ENCODE measurements at places on chromosomes 3 and 15.

DNA sequence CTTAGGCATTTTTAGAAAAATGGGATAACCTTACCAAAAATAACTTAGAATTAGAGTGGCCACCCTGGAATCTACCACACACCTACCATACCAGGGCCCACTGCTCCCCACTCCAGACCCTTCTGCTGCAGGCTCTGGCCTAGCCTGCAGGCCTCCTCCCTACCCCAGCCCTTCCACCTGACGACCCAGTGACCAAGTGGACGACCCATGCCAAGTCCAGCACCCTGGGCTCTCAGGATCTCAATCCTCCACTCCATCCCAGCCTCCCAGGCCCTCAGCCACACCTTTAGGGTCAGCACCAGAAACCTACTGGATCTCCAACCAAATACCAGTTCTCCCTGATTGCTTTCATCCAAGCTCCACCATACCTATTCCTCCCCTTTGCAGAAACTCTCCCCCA lies 145.8 kb downstream of the TPRA1 start:
- peak; percentile 5 for DNase-seq

GRCh38 chr3:50481992-50482391 lies 21.4 kb downstream of the CACNA2D2 start:
- DNase-seq, result no peak

GRCh38 chr3:126287536-126288241 lies 69.5 kb downstream of the KLF15 start:
- no peak for DNase-seq

GRCh38 chr3:66480666-66481065 lies 20.2 kb downstream of the LRIG1 start:
- DNase-seq, result peak; percentile 16

DNA sequence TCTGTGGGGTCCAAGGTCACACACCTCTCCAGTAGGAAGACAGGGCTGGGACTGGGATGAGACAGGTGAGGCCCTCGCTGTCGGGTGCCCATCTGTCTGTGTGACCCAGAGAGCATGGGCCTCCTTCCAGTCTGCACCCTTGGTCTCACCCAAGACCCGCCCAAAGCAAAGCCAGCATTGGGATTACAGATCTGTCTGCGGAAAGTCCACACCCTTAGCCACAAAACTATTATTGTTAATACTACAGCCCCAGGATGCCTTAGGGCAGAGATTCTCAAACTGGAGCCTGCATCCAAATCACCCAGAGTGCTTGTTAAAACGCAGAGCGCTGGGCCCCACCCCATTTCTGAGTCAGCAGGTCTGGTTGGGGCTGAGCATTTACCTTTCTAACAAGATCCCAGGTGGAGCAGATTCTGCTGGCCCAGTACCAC lies 58.5 kb upstream of the ZNF148 start:
- DNase-seq, result no peak

DNA sequence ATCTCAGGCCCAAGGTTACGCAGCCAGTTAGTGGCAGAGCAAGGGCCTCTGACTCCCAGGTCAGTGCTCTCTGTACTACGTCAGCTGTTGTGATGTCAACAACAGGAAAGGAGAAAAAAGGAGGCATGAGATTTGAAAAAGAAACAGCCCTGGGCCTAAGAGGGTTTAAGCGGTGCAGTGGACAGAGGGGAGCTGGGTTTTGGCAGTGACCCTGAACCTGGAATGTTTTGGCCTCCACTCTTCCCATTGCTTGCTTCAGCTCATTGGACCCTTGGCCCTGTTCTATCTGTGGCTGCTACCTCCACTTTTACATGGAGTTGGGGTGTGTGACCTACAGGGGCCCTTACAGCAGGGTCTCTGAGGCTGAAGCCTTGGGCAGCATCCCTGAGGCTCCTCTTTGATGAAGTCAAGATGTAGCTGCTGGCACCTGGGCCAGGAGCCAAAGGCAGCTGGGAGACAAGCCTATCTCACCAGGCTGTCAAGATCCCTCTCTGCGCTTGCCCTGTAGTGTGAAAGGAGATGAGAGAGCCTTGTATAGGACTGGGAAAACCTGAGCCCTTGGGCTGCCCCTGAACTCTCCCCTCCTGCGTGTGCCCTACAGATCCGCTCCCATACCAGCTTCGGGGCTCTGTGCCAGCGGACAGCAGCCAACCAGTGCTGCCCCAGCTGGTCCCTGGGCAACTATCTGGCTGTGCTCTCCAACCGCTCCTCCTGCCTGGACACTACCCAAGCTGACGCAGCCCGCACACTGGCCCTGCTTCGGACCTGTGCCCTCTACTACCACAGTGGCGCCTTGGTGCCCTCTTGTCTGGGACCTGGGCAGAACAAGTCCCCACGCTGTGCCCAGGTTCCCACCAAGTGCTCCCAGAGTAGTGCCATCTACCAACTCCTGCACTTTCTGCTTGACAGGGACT lies 8.7 kb downstream of the DISP2 start:
- DNase-seq, result no peak

DNA sequence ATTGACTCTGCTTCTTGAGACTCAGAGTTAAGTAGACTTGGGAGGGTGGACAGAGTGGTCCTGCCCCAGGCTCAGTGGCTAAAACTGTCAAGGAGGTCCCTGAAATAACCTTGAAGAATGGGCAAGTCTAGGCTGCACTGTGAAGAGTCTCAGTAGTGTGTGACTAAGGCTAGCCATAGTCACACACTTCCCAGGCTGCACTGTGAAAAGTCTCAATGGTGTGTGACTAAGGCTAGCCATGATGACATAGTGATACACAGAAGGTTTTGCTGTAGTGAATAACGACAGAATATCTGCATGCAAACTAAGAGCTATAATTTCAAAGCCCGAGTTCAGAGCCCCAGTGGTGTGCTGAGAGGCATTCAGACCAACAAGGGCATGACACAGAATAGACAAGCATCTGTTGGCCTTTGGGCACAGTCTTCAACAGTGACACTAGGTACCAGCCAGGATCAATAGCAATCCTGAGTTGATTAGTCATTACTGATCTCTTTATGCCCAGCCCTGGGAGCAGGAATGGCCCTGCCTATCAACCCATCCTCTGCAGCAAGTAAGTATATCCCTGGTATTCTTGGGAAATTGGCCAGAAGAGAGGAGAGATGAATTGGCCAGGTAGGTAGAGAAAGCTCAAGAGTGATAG lies 72.4 kb upstream of the BBX start:
- DNase-seq, result no peak

GRCh38 chr3:155356594-155357370 lies 63.3 kb upstream of the STRIT1 start:
- no peak for DNase-seq

DNA sequence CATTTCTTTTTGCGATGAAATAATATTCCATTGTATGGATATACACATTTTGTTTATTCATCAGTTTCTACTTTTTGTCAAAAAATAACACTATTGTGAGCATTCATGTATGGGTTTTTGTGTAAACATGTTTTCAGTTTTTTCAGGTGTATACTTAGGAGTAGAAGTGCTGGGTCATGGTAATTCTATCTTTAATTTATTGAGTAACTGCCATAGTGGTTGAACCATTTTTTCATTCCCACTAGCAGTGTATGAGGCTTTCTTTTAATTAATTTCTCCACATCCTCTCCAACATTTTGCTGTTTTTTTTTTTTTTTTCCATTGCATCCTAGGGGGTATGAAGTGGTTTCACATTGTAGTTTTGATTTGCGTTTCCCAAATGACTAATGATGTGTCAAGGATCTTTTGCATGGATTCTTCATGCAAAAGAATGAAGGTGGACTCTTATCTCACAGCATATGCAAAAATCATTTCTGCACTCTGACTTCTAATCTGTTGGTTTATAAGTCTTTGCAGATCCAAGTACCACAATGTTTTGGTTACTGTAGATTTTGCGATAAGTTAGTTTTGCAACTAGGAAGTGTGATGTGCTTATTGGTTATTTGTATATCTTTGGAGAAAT lies 12.6 kb downstream of the ATP2C1 start:
- DNase-seq, result no peak

DNA sequence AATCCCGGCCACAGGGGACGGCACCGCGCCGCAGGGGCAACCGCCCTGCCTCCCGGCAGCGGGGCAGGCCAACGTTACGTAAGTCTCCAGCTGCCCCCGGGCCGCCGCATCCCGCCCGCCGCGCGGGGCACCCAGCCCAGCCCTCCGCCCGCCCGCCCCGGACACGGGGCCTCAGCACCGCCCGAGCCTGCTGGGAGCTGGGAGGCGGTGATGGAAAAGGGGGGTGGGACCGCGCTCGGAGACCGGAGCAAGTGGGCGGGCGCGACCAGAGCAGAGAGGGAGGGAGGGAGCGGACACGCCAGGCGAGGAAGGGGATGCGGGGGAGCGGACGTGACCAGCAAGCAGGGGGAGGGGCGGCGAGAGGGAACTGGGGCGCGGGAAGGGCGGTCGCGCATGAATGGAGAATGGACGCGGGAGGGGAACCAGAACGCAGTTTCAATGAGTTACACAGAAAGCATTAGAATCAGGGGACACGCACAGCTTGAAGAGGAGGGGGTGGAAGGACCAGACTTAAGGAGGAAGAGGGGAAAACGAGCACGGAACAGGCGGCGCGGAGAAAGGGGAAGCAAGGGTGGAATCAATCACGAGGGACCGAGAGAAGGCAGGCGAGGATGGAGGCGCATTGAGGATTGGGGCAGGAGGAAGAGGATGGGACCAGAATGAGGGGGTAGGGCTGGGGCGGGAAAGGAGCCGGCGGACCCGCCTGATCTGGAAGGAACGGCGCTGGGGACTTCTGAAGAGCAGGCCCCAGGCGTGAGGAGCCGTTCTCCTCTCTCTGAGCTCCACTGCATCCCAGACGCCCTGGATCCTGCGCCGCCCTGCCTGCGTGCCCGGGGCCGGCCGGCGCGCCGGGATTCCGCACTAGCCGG lies 559 bp downstream of the PKM start:
- DNase-seq, result peak; percentile 72

DNA sequence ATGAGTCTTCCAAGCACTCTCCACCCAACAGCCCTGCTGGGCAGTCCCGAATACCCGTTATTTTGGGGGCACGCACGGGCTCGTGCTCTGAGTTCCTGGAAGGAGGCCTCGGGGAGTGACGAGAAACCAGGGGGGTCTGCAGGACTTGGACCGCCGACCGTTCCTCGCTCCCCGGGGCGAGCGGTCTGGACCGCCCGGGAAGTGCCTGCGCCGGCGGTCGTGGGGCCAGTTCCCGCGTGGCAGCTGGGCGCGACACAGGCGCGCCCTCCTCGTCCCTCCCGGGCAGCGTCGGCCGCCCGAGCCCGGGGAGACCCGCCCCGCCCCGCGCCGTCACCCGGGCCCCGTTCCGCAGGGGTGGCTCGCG lies 387 bp downstream of the GNB4 start:
- DNase-seq, result peak; percentile 13

All from CD4-positive, alpha-beta T cell treated with Interleukin-4 for 1 hour (primary cell).